Pancreas (tissue), 10 donors: ENCODE measurements at places on chromosomes 1 and 21.

DNA sequence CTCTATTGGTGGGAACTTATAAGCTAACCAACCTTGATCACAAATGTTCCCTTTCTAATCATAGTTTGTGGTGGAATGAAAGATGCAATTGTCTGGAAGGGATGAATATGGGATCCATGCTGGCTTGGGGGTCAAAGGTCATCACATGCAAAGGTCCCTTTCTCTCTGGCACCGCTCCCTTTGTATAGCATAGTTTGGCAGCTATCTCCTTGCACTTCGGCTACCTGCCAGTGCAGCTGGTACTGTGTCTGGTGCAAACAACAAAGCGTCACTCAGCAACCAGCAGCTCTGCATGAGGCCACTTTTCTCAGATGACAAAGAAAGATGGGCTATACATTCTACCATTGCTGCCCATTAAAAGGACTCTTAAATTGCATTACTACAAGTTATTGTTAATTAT is 188.2 kb upstream of the NFIA start:
- no peak for DNase-seq

DNA sequence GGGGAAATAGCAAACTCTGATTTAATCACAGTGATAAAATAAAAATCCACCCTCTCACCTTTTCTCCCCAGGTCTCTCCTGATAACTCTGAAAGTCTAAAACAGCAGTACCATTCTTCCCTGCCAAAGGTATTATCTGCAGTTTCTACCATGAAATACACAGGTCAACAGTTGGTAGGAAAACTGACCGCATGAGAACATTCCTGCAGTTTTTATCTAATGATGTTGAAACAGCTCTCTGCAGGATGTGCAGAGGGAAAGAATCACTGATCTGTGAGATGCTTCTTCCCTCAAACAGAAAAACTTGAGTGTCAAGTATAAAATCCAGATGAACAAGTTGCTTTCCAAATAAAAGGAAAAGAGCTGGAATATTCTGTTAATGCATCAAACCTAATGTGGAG is 39.1 kb downstream of the KCNJ6 start:
- DNase-seq = no peak

DNA sequence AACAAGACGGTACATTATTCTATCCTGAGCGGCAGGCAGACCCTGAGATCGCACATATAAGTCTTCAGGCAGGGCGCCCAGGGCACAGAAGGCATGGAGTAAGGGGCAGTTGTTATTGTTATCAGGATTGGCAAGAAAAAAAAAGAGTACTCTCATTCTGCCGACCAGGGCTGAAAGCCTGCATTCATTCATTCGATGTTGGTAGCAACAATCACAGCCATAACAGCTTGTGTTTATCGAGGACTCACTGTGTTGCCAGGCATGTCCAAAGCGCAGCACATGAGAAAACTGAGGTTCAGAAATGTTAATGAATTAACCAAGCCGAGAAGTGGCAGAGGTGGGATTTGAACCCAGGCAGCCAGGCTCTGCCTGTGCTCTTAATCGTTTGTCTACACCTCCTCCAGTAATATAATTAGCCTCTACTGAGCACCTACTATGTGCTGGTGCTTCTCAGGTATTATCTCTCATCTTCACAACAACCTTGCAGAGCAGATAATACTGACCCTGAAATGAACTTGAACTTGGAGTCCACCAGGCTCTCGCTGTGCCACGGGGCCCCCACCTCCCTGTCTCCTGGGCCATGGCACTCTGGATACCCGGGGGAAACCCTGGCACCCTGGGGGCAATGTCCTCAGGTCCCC is 56.2 kb downstream of the TAS1R2 start:
- no peak for DNase-seq

GRCh38 chr1:1593834-1594601 is 5.9 kb downstream of the FNDC10 start:
- no peak for DNase-seq

- DNase-seq = no peak
Observed at GRCh38 chr1:21927533-21928237, 9.4 kb downstream of the HSPG2 start.

- DNase-seq = no peak
Observed at GRCh38 chr21:39348040-39348354, 891 bp downstream of the HMGN1 start.

GRCh38 chr1:37926038-37926924 is 20.6 kb downstream of the INPP5B start:
- no peak for DNase-seq

- peak; percentile 28 for DNase-seq
Observed at GRCh38 chr1:115068826-115069585, 20.3 kb downstream of the TSPAN2 start.

DNA sequence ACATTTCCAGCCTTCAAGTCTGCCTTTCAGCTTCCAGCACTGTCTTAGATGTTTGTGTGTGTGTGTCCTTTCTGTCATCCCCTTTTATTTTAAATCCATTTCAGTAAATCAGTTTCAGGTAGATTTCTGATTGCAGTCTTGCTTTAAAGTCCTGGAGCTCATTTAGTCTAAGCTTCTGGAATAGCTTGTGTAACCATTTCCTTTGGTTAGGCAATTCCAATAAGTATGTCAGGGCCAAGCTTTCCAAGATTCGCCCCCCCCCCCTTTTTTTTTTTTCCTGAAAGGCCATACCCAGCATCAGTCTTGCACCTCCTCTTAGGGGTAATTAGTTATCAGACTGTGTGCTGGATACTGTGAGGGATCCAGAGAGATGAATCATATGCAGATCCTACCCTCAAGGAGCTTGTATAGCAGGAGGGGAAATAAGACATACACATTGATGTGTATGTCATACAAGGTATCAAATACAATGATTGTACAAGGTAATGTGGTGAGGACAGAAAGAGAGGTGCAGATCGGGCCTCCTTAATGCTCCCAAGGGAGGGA is 41.3 kb downstream of the NFYC start:
- no peak for DNase-seq

- no peak for DNase-seq
Observed at GRCh38 chr1:107246775-107247345, 106.0 kb downstream of the NTNG1 start.

DNA sequence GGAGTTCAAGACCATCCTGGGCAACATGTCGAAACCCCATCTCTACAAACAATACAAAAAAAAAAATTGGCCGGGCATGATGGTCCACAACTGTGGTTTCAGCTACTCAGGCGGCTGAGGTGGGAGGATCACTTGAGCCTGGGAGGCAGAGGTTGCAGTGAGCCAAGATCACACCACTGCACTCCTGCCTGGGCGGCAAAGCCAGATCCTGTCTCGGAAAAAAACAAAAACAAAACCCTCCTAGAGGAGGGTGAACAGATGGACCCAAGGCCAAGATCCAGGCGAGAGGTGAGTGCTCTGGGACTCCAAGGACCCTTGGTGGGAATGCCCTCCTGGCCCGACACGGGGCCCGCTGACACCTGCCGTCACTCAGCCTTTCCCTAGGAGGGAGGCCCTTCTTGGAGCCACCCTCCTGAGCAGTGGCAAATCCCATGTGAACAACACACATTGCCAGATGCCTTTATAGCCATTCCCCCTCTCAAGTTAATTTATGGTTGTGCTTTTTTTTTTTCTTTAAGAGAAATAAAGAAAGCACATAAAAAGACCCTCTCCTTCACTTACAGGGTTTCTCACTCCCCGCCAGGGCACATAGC is 380 bp downstream of the TFF2 start:
- no peak for DNase-seq

DNA sequence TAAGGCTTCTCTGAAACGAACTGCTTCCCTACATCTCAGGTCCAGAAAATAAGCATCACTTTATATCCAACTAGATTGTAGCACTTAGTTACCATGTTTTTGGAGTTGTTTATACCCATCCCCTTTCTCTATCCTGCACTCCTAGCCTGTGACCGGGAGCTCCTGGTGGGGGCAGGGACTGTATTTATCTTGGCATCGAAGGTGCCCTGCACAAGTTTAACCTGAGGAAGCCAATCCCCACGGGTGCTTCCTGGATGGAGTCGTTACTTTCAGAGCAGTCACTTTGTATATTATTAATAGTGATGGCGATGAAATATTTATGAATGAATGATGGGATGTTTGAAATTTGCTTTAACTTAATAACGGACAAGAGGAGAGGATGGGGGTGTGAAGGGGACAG is 73.9 kb downstream of the KLHDC7A start:
- DNase-seq = no peak

DNA sequence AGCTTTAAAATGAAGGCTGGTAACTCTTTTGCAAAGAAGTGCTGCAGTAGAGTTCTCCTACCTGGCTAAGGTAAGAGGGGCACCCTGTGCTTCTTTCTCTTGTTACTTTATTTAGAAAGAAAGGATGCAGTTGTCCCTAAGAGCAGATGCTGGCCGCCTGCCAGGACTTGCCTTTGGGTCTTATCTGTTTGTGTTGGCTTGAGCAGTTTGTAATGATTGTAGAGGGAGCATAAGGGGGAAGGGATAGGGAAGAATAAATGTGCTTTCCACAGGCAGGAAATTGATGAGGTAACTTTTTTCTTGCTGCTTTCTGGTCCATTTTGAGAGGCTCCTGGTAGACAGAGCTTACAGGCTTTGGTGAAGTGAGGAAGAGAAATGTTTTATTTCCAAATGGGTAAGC is 229.6 kb downstream of the HHAT start:
- peak; percentile 84 for DNase-seq

GRCh38 chr1:72283022-72283306 is 625 bp upstream of the NEGR1 start:
- no peak for DNase-seq

GRCh38 chr1:10616696-10617095 is 141.9 kb downstream of the PEX14 start:
- peak; percentile 41 for DNase-seq

GRCh38 chr1:63401945-63402344 is 34.5 kb downstream of the ALG6 start:
- DNase-seq = no peak

DNA sequence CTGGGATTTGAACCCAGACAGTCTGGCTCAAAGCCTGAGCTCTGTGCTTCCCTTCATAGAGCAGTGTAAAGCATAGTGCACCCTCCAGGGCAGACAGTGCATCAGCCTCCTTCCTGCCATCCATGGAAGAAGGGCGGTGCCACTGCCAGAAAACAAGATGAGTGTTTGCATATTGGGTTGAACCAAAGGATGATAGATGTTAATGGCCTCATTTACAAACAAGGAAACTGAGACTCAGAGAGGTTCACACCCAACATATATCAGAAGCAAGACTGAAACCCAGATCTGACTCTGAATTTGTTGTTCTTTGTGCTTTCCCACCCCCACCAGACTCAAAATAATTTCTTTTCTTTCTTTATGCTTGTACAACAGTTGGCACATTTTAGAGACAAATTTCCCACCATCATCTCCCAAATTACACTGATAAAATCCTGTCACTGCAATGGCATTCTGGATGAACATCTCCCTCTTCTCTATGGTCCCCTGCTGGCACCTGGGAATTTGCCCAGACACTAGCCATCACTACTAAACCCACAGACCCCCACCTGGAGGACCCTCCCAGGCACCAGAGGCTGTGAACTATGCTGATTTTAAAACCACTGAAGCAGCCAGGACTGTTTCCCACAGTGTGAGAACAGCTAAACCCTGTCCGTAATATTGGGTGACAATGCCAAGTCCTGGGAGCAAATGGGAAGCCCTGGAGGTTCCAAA is 45.4 kb upstream of the MPZL1 start:
- DNase-seq = no peak

DNA sequence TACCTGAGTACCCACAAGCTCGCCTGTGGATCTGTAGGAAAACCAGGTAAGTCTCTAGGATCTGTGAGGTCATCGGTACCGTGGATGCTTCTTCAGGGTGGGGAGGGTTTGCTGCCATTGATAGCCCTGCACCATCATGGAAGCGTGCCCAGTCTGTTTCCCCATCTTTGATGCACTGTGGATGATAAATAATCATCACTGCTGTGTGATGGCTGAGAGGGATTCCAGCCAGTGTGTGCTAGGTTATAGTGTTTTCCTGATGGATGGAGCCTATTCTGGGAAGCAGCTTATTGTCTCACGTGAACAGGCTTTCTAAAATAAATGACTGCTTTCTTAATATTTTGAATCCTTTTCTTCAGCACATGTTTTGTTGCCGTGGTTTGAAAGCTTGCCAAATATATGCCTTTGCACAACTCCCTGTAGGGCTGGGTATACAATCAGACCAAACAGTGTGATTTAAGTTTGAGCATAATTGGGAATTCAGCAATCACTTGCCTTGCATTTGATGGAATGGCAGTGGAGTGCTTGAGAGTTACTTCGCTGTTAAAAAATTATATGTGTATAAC is 113.8 kb downstream of the CAMTA1 start:
- DNase-seq = no peak

DNA sequence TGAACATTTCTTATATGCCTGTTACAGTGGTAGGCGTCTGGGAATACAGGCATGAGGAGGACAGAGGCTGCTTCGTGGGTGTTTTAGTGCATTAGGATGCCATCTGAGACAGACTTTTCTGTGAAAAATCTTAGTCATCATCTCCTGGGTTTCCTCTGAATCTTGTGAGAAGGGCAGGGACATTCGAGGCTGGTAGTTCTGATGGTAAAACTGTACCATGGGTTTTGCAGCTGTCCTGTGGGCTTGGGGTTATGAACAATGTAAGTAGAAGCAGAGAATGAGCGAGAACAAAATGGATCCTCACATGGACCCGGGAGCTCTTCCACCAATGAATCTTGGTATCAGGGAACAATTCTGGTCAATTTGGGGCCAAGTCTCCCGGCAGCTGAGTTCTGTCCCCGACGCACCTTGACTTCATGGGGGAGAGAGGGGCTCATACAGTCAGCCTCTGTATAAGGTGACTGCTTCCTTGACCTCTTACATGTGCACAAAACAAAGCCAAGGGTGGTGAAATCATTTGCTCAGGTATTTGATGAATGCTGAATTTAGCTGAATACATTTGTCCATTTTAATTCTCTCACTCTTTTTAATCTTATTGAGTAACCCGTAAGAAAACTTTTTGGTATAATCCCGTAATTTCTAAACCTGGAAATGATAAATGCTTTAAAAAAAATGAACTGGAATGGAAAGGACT is 63.6 kb upstream of the ERRFI1 start:
- DNase-seq = no peak

GRCh38 chr1:31904339-31905092 is 33.7 kb downstream of the PTP4A2 start:
- no peak for DNase-seq

- no peak for DNase-seq
Observed at GRCh38 chr1:168623003-168623828, 46.8 kb downstream of the XCL1 start.

DNA sequence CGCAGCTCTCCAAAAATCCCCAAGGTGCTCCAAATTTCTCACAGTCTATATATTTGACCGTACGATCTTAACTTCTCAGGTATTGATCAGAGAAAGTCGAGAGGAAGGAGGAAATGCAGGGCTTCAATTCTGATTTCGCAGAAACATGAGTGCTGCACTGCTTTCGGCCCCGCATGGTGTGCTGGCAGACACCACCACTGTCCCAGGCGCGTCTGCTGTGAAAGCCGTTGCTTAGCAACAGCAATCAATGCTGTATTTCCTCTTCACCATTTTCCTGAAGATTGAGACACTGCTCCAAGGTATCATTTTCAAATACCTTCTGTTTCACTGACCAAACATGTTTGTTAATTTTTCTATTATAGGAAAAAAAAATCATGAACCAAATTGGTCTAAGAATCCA is 296.3 kb downstream of the SMYD3 start:
- no peak for DNase-seq
